ENCODE measurements at places on chromosomes 6 and 20.

DNA sequence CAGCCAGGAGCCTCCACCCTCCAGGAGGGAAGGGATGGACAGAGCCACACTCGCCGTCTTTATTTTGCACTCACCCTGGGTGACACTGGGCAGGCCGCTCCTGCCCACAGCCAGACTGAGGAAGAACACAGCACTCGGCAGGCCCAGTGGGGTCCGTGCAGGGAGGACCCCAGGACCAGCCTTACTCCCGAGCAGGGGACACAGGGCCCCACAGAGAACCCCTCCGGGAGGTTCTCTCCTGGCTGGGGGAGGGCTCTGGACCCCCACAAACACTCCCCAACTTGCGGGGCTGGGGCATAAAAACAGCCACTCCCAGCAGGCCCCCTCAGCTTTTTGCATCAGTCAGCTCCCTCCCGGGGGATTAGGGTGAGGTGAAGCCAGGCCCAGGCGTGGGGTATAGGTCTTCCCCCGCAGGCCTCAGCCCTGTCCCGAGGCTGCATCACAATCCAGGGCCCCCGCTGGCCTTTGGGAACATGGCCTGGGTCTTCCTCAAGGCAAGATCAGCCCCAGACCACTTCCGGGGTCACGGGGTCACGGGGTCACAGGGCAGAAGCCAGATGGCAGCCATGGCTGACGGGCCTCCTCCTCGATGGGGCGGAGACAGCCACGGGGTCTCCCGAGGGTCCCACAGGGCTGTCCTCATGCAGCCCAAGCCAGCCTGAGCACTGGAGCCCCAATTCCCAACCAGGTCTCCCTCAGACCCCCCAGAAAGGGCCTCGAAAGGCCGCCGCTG, 3.2 kb downstream of the TNFRSF6B start:
- DNase-seq, result no peak

- DNase-seq, result no peak
Measured at GRCh38 chr20:45361793-45362192, 1.2 kb upstream of the SYS1 start.

DNA sequence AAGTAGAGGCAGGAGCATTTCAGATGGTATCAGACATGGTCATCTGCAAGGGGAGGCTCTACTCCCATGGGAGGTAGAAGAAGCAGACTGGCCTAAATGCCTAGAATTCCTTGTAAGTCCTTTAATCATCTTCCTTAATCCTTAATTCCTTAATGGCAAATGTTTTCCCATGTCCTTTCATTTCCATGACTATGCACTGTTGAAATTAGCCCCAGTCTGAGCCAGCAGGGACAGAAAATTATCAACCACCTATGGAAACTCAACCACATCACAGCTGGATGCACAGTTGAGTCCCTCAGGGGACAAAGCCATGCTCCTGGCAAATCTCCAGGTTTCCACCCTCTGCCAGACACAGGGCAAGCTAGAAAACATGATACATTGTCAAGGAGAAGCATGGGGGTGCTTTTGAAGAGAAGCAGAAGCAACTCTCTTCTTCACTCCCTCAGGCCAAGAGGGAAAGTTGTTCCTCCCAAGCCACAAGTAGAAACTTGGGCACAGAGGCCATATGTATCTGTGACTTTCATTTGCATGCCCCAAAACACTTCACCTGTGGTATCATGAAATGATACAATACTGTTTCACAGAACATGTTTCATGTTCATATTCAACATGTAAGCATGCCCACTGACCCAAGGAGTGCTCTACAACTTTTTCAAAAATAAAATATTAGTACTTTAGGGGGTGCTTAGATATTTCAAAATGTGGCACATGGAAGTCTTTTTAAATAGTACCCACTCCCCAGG, 683.6 kb downstream of the KIF16B start:
- no peak for DNase-seq

DNA sequence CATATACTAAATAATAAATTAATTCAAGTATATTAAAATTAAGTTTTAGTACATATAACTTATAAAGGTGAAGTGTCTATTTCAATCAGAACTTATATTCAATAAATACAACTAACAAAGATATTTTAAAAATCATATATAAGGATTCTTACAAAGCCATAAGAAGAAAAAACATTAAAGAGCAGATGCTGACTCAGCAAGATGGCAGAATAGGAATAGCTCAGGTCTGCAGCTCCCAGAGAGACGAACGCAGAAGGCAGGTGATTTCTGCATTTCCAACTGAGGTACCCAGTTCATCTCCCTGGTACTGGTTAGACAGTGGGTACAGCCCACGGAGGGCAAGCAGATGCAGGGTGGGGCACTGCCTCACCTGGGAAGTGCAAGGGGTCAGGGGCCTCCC, 811.1 kb downstream of the EYS start:
- no peak for DNase-seq

GRCh38 chr6:16964553-16965499, 137.0 kb upstream of the STMND1 start:
- peak; percentile 76 for DNase-seq

- DNase-seq, result no peak
Measured at GRCh38 chr20:42594011-42594410, 595.7 kb downstream of the PTPRT start.

- no peak for DNase-seq
Measured at GRCh38 chr6:149056777-149057463, 260.6 kb upstream of the TAB2 start.

DNA sequence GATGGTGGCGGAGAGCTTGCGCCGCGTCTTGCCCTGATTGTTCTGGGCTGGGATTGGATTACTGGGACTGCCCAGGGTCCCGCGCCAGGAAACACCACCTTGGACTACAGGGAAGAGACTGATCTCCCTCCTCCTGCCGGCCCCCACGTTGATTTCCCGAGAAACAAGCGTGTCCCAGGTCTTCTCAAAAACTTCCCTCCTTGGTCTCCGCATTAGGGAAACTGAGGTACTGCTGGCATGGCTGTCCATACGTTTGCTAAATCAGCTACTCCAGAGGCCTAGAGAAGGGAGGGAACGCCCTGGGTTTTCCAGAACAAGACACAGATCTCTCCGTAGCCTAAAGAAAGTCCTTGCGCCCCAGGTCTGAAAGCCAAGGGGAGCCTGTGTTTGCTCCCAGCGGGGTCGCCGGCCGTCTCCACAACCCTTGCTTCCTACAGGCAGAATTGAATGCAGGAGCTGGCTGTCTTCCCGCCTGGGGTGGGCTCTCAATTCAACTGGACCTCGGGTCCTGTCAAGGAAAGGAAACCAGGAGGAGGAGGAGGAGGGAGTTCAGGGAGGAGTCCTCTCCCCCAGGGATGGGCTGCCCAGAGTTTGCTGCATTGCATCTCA, 29.2 kb downstream of the TFAP2A start:
- no peak for DNase-seq

DNA sequence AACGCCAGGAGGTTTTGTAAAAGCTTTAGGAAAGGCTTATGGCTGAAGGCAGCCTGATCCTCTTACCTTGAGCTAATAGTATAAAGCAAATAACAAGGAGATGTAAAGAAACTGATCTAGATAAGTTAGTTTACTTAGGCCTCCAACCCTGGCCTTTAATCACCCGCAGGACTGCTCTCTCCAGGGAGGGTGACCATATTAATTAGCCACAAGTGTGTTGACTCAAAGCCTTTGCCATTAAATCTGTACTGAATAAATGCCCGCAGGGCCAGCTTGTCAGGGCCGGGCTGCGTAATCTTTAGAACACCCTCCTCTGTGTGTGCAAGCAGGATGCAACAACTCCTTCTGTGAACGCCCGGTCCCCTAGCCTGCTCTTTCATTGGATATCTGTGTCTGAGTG, 6.1 kb upstream of the PRSS16 start:
- DNase-seq, result no peak

GRCh38 chr6:106026748-106027715, 59.1 kb upstream of the PRDM1 start:
- DNase-seq, result no peak

DNA sequence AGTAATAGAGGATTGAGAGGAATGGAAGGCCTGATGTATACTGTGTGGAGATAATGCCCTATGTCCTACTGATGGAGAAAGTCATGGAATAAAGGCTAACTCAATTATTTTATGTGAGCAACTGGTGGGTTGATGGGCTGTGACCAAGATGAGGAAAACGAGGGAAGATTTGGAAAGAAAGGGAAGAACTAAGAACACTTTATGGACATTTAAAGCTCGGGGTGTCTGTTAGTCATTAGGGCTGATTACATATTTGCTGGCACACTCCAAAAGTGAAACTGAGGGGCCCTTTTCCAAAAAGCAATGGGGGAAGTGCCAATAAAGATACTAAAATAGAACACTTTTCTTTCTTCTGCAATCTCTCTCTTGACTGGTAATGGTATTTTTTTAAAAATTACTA, 439.5 kb downstream of the PLCB1 start:
- no peak for DNase-seq

- no peak for DNase-seq
Measured at GRCh38 chr6:138400326-138400725, 3.7 kb upstream of the HEBP2 start.

GRCh38 chr6:167679122-167679736, 147.5 kb upstream of the AFDN start:
- DNase-seq, result no peak

DNA sequence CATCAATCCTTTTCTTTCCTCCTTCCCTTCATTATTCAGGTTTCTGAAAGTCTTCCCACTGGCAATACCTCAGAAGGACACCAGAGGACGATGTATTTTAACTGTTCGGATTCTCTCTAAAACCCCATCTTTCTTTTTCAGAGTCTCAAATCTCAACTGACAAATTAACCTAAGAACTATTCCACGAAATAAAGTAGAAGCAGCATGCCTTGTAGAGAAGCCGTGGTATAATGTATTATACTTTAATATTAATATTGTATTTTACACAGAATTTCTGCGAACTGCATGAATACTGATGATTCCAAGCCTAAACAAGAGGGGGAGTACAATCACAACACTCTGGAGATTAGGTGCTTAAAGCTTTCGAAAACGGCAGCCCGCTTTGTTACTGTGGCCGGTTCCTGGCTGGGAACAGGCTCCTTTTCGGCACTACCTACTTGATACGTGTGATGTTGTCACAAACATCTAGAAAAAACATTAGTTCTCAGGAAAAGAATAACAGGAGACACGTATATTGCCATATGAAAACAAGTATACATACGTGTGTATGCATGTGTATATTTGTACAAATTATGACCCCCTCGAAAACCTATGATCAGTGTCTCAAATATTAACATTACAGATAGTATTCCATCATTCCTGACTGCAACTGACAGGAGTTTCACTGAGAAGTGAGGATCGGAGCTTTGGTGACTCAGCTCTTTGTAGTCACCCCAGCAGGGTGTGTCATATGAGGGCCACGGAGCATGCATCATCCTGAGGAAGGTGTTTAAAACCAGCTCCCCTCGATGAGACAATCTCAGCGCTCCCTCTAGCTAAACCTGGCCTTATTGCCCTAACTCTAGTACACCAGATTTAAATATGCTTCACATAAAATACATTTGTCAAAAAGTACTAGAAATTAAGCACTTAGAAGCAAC, 319.7 kb upstream of the TCF21 start:
- peak; percentile 83 for DNase-seq

- no peak for DNase-seq
Measured at GRCh38 chr6:74872754-74873476, 332.9 kb downstream of the COL12A1 start.

- no peak for DNase-seq
Measured at GRCh38 chr20:44938637-44939036, 21.6 kb downstream of the TOMM34 start.

GRCh38 chr20:2771631-2772080, 28.8 kb downstream of the CPXM1 start:
- DNase-seq, result no peak

- DNase-seq, result peak; percentile 84
Measured at GRCh38 chr6:32886681-32887383, 32.8 kb downstream of the PSMB9 start.

- no peak for DNase-seq
Measured at GRCh38 chr6:105889902-105890301, 196.2 kb upstream of the PRDM1 start.

- DNase-seq, result no peak
Measured at GRCh38 chr6:110180228-110181008, at the start of gene CDC40. Gene CDC40, plus strand, starts transcription at chr6:110180427. Its CDS starts 18 bp downstream, at chr6:110180445.

DNA sequence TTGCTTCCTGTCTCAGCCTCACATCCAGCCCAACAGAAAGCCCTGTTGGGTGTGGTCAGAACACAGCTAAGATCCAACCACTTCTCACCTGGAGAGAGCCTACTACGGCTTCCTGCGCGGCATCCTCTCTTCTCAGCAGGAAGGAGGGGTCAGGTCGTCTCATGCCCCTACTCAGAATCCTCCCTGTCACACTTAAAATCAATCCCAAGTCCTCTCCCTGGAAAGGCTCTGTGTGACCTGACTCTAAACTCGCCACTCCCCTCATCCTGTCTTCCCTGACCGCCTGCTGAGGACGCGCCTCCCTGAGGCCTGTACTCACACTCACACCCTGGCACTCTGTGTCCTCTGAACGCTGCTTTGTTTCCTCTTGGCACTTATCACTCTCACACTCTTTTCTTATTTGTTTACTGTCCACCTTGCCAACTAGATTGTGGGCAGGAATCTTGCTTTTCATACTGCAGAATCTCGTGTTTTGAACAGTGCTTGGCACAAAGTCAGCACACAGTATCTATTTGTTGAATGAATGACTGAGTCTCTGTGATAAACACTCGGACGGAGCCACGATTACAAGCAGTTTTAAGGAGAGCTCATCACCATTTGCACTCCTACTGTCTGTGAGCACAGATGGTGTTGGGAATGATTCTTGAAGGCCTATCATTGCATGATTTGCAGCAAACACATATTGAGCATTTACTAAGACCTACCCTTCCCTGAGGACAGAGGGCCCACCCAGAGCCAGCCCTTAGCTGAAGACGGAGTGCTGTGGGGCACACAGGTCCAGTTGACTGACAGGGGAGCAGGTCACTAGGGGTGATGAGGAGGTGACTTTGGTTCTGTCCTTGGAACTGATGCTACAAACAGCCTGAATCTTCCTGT, 18.7 kb downstream of the RAB5IF start:
- no peak for DNase-seq

GRCh38 chr6:57256541-57256940, 34.4 kb upstream of the RAB23 start:
- DNase-seq, result peak; percentile 32

DNA sequence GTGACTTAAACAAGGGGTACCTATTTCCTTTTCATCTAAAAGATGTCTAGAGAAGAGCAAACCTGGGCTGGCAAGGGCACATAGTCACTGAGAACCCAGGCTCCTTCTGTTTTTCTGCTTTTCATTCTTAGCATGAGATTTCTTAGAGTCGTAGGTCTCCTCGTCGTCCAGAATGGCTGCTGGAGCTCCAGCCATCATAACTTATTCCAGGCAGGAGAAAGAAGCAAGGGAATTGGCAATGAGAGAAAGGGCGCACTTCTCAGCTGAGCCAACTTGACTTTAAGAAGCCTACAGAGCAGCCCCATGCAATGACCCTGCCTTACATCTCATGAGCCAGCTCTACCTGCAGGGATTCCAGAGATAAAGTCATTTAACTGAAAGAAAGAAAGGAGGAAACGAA, 213.4 kb downstream of the BMP7 start:
- no peak for DNase-seq
